PC-3 (cell line): ENCODE measurements at places on chromosomes 1 and 21. TPM values are rescaled to one million over a fixed set of nuclear protein-coding genes. Genes with fewer than 3 reads are reported as not detected.

DNA sequence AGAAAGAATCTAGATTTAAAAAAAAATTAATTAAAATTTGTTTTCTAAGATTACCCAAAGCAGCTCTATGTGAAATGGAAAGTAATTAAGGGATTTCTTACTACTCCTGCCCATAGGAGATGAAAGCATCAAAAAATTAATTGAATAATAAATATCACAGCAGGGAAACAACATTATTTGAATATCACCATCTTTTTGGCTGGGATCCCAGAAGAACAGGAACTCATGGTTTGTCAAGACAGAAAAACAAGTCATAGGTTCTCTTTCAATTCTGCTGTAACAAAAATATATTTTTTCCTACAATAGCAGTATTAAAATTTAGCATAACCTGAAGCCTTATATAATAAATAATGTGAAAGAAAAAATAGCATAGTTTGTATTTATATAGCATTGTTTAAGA is 1713.4 kb downstream of the NCAM2 start:
- DNase-seq, result peak; percentile 14

DNA sequence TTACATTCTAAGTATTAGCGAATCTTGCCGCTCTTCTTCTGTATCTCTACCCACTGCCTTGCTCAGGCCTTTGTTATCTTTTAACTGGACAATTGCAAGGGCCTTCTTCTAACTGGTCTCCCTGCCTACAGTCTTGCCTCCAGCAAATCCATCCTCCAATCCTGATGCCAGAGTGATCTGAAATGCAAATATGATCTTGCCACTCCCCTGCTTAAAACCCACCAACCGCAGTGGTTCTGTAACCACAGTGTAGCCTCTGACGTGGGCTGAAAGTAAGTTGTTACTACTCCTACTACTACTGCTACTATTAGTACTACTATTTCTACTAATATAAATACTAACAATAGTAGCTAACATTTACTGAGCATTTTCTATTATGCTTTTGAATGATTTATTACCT is 12.4 kb downstream of the MOV10 start:
- no peak for DNase-seq

- peak; percentile 54 for DNase-seq
These were observed 89.4 kb upstream of the IPO9 start for GRCh38 chr1:201739492-201740085.

GRCh38 chr1:92441697-92442342 is 44.9 kb downstream of the GFI1 start:
- DNase-seq, result no peak

CYP4A22 gene
- total RNA-seq, result not detected in 2 replicates
